Osteoblast (primary cell): ENCODE measurements at places on chromosomes 2 and 18. TPM values are rescaled to one million over a fixed set of nuclear protein-coding genes. Genes with fewer than 3 reads are reported as not detected.
A peak's percentile ranks its signal among the peaks of the same experiment; 100 is the strongest.

DNA sequence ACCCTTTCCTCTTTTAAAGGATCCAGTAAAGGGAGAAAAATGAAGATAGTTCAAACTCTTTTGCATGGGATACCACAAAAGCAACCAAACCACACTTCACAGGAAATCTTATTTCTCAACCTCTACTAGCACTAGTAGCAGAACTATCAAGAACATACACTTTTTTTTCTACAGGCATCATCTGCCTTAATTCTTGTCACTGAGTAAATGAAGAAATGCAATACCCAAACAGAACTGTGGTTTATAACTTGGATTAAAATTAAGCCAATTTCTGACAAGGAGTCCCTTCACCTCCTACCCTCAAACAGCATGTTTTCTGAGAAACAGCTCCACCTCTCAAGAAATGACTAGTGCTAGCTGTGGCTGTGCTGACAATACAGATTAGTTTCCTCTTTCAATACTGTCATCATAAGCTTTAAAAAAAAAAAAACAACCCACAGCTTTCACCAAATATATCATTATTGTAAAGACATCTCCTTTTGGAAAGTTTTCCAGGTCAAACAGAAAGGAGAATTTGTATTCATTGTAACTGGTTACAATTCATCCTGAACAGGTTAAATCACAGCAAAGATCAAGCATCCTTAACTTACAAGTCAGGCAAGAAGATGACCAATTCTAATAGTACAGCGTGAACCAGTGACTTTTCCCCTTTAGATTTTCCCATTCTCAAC is 44.4 kb downstream of the PTPN2 start:
- H3K27ac ChIP-seq, result peak overlapping the region; percentile 68
- H3K27me3 ChIP-seq, result no peaks in the 10 kb centered on the region
- DNase-seq, result peak; percentile 39
- no peak overlapping the region for H3K4me3 ChIP-seq
- peaks cover 43% of the 10 kb centered on the region for H3K4me1 ChIP-seq

Gene SERPINB7
- 0.36 and 0.88 TPM in 2 replicates for total RNA-seq

Gene DNAH7
- 2.5 and 2.9 TPM in 2 replicates for total RNA-seq

GRCh38 chr2:154189953-154190352 is 318.2 kb downstream of the GALNT13 start:
- no peaks in the 10 kb centered on the region for H3K27me3 ChIP-seq
- DNase-seq, result peak; percentile 5
- H3K4me1 ChIP-seq, result no peaks in the 10 kb centered on the region
- no peak overlapping the region for H3K4me3 ChIP-seq

Gene GALNT3
- total RNA-seq, result 11.2 and 12.7 TPM in 2 replicates

DNA sequence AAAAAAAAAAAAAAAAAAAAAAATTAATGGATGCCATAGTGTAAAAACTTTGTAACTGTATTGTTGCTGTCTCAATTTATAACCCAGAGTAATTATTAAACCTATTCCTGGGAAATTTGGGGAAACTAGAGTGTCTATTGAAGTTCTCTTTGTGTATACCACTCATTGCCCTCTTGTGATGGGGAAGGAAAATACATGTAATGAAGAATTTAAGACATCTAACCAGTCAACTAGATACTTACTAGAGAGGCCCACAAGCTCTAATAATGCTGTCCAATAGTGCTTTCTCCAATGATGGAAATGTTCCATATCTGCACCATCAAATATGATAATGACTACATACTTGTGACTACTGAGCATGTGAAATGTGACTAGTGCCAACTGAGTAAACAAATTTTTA is 168.5 kb upstream of the SLC39A10 start:
- H3K27ac ChIP-seq, result no peak overlapping the region
- no peaks in the 10 kb centered on the region for H3K27me3 ChIP-seq
- H3K4me3 ChIP-seq, result no peak overlapping the region

Gene GLB1L
- 13.0 and 21.0 TPM in 2 replicates for total RNA-seq

Gene SLC9A2
- under 0.01 TPM in 2 replicates for total RNA-seq
